Activated naive CD4-positive, alpha-beta T cell (primary cell): ENCODE measurements at places on chromosomes 5 and 9.

GRCh38 chr9:124941679-124942561 is 1.0 kb upstream of the GOLGA1 start:
- DNase-seq: peak; percentile 52

GRCh38 chr9:75231167-75231566 is 142.9 kb downstream of the OSTF1 start:
- no peak for DNase-seq

- no peak for DNase-seq
Measured at GRCh38 chr9:88657893-88658292, 122.9 kb downstream of the NXNL2 start.

DNA sequence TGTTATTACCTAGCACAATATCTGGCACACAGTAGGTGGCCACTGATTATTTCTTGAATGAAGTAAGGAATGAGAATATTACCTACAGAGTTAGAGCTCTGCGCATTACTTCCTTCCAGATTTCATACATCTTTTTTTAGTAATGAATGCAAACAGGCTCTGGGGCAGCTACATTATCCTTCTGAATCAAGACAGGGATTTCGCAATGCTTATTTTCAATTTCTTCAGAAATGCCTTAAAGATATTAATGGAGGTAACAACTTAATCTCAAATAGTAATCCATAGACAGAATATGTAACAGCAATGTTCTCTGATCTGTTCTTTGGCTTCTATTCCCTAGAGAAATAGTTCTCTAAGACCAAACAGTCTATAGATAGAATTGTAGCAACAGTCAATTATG is 32.6 kb downstream of the CDKN2A start:
- no peak for DNase-seq

DNA sequence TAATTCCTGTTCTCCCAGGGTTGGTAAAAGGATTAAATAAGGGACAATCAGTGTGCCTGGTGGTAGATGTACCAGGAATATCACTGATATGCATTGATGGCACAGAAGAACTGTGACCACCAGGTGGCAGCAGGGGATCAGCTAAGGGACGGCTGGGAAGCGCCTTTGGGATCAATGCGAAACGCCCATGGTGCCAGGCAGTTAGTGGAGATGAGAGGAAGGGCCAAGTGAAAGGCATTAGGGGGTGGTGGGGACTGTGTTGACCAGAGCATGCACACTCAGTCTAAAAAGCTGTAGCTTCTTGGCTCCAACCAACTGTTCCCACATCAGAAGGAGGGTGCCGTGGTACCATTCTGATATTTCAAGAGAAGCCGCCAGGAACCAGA is 55.6 kb downstream of the ARHGEF37 start:
- no peak for DNase-seq

GRCh38 chr5:13674391-13674790 is 270.1 kb downstream of the DNAH5 start:
- no peak for DNase-seq

- peak; percentile 28 for DNase-seq
Measured at GRCh38 chr9:127396808-127397645, at the start of gene SLC2A8. SLC2A8 (plus strand) TSS chr9:127397169; CDS start chr9:127397231, 62 bp downstream.

DNA sequence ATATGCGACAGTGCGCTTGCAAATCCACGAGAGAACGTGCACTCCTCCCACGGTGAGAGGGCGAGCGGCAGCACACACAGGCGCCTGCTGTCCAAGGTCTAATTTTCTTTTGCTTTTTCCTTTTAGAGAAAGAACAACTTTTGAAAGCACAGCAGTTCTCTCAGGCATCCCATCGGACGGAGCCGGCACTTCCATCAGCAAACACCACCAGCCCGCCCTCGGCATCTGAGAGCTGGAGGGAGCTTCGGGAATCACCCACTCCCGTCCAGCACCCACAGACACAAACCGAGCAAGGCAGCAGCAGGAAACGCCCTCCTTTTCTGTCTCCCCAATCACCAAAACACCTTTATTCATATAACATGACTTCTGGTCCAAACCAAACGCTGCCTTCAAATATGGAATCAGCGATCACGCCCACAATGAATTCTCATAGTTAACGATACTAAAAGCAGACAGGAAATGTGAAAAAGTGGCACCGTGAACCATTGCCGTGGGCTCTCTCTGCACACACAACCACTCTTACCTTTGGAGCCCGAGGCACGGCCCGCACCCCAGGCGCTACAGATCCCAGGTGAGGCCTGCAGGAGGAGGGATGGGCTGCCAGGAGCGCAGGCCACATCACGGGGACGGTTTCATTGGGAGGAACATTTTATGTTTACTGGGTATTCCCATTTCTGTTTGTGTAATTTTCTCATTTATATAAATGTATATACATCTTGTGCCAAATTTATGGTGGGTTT is 14.2 kb downstream of the LPCAT1 start:
- no peak for DNase-seq

DNA sequence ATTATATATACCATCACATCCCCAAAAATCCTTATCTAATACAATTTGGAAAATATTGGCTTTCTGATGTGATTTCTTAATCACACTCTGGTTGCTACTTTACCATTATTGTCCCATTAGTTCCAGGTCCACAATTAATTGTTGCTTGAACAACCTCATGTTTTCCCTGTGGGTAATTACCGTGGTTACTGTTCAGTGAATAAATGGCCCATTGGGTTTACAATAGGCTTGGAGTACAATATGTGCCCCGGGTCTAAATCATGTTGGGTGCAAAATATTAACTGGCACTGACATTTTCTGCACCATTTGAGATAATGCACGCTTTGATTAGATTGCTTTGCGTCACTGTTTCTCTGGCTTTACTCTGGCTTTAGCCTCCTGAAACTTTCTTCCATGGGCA is 163.7 kb downstream of the GABBR2 start:
- DNase-seq: no peak

GRCh38 chr9:122929796-122930354 is 1.4 kb downstream of the ZBTB26 start:
- no peak for DNase-seq

DNA sequence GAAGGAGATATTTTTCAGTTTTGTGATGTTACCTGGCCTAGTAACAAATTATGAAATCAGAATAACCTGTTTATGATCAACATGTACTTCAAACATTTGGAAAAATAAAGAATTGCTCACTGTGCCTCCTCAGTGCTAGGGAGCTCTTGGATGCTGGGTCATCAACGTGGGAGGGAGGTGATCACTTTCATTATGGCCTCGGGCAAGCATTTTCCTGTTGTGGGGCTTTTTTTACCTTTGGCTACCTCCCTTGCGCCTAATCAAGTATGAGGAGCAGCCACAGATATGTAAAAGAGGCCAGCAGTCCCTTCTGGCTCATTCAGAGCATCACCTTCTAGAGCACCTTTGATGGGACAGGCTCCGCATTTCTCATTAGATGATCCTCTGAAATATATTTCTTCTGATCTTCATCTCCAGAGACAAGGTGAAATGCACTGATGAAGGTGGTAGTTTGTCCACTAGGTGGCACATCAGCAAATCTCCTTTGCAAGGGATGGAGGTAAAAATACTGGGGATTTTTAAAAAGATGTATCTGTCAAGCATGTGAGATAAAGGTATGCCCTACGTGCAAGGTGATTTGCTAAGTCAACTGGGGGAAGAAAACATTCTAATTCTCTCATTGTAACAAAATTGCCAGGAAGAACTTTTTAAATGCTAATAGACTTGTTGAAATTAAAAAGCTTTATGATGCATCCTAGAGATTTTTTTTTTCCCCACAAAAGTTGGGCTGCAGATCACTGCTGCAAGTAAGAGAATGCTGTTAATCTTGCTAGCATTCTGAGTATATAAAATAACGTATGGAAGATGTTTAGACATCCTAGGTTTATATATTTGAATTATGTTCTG is 218.2 kb downstream of the MAST4 start:
- no peak for DNase-seq

DNA sequence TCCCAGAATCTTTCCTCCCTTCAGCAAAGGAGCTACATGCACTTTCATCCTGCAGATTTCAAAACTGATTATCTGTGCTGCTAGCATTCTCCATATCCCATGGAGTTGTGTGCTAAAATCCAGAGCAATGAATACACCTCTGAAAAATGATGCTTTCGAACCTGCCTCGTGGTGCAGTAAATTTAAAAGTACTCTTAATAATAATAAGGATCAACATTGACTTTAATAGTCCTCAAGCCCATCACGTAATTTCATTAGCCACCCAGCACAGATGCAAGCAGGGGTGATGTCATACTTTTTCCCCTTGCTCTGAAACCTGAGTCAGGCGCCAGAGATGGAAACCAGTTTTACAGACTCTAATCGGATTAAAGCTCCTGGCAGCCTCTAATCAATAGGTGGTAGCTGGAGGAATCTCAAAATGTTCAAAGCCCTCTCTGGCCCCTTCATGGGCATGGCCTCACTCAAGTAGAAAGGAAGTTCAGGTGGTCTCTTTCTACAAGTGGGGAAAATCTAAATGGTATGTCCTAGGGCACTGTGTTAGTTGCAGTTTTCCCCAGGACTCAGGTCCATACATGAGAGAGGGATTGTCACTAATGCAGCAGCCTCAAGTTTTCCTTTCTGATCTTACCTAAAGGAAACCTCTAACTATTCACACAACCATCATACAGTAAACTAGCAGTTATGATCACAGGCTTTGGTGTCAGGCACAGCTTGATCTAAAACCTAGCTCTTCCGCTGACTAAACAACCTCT is 221.6 kb upstream of the SLC30A5 start:
- DNase-seq: no peak

DNA sequence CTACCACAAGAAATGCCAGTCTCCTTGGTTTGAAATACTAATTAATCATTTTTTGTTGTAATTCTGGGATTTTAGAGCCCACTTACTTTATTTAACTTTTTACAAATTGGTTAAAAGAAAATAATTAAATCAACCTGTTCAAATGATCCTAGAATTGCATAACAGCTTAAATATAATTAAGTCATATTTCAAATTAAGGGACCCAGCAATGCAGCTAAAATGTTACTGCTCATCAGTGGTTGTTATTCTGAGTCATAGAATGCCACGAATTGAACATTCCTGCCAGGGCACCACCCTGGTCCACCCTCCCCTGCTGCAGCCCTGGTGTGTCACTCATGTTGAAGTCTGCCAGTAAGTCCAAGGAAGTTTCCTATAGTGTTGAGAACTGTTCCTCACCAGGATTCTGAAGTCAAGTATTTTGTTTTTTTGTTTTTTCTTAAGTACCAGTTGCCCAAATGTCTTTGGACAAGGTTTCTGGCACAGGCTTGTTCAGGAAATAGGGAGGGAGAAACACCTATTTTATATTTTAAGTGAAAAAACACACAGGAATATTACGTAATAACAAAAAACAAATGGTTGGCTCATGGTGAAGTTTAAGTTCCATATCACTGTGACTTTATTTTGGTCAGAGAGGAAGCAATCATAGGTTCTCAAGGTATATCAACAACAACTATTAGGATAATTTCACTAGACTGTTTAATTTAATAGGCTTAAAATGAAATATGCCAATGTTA is 4.3 kb upstream of the ITGA1 start:
- DNase-seq: no peak

GRCh38 chr9:128771094-128771721 is 519 bp downstream of the ZER1 start:
- DNase-seq: no peak

GRCh38 chr5:178324481-178325310 is 92.1 kb upstream of the PHYKPL start:
- DNase-seq: no peak

DNA sequence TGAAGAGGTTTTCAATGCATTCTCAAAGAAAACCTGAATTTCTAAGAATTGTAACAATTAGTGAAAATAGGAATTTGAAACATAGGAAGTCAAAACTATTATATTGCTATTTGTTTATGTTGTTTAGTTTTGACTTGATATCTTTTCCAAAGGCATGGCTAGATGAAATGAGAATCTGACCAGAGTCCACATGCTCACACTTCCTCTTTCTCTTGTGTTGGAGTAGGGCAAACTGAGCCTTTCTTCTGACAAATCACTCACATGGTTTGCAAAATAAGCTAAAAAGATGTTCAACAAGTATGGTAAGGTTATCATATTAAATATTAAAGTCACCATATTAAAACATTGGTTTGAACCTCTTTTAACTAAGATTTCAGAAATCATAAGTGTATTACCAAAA is 512.6 kb downstream of the ISL1 start:
- no peak for DNase-seq

GRCh38 chr5:58775701-58776262 is 192.9 kb downstream of the RAB3C start:
- DNase-seq: no peak

DNA sequence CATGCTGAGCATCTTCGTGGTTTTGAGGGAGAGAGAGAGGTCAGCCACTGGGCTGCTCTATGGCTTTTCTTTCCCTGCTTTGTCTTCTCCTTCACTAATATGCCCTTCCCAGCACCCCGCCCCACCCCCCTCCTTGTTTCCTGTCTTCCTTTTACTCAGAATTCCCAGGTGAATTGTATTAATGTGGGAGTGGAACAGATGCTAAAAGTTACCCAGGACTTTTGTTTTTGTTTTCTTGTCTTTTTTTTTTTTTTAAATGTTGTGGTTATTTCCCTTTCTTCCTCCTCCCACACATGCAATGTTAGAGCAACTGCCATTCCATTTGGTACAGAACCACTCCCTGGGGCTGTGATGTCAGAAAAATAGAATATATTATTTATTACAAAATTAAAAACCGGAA is 442.7 kb upstream of the CD180 start:
- DNase-seq: no peak

GRCh38 chr5:530001-530955 is 6.0 kb upstream of the SLC9A3 start:
- DNase-seq: no peak

DNA sequence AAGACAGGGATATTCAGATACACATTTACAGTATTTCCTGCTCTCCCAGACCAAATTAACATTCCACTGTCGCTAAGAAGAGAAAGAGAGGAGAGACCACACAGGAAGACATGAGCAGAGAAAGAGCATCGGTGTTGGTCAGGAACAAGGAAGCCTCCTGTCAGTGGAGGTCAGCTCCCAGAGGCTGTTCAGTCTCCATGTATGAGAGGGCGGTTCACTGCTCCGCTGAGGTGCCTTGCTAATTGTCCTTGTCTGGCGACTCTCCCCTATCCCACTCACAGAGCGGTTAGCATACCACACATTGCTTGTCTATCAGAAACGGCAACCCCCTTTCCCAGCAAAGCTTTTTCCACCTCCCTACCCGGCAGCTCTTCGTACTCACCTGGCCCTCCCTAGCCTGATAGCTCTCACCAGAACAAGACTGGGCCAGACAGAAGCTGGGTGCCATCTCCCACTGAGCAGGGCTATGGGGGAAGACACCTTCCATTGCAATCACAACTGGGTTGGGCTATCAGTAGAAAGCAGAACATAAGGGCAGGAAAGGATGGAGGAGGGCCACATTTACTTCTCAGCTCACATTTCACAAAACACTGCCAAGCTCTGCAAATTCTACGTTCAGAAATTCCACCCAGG is 58.6 kb upstream of the LMNB1 start:
- DNase-seq: no peak

DNA sequence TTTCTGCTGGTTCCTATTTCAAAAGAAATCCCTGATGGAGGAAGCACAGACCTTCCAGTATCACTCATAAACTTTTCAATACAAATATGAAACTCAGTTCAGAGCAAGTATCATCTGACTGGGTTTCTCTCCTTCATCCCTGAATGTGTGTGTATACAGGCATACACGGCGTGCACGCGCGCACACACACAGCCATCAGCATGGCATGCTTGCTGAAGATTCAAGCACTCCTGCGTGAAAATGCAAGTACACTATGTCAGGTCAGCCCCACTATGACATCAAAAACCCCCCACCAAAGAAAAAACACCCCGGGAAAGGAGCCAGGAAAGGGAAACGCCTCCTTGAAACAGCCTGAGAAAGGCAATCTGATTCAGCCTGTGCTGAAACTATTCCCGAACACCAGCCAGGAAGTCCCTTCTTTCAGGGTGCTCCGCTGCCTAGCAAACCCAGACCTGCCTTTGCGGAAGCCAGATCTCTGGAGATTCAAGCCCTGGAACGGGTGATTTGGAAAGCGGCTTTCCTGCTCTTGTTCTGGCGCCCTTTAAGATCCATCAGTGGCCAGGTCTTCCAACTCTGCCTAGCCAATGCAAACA is 831 bp downstream of the KLHL3 start:
- peak; percentile 18 for DNase-seq
